ENCODE measurements at places on chromosomes 6 and 20. TPM values are rescaled to one million over a fixed set of nuclear protein-coding genes. Genes with fewer than 3 reads are reported as not detected.

The GPR6 gene
- not detected for total RNA-seq

DNA sequence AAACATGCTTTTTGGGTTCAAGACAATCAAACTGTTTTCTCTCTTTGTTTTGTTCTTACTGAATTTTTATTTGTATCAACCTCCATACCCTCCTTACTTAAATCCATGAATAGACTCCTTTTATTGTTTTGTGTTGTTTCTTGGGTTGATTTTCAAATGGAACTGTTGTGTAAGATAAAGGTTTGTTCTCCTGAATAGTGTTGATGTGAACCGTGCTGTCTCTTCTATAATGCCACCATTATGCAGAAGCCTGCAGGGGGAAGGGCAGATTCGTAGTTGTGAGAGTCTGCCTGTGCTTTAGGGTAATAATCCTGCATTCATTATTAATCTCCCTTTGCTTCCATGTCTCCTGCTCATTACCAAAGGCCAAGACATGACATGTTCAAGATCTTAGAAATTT lies 105.9 kb downstream of the CDKAL1 start:
- no peaks in the 10 kb centered on the region for H3K27me3 ChIP-seq
- no peak overlapping the region for H3K27ac ChIP-seq
- no peak for DNase-seq

GRCh38 chr6:15523679-15524630 lies 138.9 kb downstream of the DTNBP1 start:
- no peak for DNase-seq
- no peak overlapping the region for H3K4me3 ChIP-seq
- no peak overlapping the region for H3K27ac ChIP-seq
- H3K4me1 ChIP-seq, result no peaks in the 10 kb centered on the region

DNA sequence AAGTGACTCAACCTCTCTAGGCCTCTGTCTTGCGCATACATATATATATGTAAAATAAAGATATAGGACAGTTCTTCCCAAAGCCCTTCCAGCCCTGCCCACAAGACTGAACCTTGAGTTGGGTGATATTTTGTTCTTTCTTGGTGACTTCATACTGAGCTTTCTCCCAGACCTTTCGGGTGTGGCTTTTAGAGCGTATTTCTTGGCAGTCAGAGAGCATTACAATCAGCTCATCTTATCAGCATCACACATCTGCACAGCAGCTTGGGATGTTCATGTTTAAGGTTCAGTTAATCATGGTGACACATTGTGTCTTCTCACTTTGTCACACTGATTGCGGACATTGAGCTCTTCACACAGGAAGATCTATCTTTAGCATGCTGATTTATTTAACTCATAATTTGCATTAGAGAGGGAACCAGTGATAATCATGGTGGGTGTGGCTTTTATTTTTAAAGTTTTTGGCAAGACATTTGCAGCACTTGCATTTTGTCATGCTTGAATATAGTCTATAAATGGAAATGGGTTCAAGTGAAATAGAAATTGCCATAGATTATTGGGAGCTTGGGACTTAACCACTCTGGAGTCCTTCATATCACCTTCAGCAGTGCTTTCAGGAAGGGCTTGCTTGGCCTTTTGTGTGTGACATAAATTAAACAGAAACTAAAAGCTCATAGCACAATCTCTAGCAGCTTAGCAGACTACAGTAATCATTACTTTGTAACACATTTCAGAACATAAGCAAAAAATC lies 8.3 kb downstream of the KIF3B start:
- H3K36me3 ChIP-seq, result no peaks in the 10 kb centered on the region
- no peak overlapping the region for H3K27ac ChIP-seq
- H3K4me3 ChIP-seq, result no peak overlapping the region
- no peaks in the 10 kb centered on the region for H3K27me3 ChIP-seq
- no peaks in the 10 kb centered on the region for H3K4me1 ChIP-seq

The GRM4 gene
- not detected for total RNA-seq

GRCh38 chr6:106223300-106223930 lies 102.1 kb downstream of the ATG5 start:
- no peaks in the 10 kb centered on the region for H3K36me3 ChIP-seq
- H3K27me3 ChIP-seq, result no peaks in the 10 kb centered on the region
- no peak for DNase-seq
- no peak overlapping the region for H3K4me3 ChIP-seq
- no peak overlapping the region for H3K27ac ChIP-seq
- H3K4me1 ChIP-seq, result no peaks in the 10 kb centered on the region

The IER3 gene
- 51.9 TPM for total RNA-seq

The SEMG1 gene
- total RNA-seq, result not detected

The COL9A3 gene
- 13.8 TPM for total RNA-seq

DNA sequence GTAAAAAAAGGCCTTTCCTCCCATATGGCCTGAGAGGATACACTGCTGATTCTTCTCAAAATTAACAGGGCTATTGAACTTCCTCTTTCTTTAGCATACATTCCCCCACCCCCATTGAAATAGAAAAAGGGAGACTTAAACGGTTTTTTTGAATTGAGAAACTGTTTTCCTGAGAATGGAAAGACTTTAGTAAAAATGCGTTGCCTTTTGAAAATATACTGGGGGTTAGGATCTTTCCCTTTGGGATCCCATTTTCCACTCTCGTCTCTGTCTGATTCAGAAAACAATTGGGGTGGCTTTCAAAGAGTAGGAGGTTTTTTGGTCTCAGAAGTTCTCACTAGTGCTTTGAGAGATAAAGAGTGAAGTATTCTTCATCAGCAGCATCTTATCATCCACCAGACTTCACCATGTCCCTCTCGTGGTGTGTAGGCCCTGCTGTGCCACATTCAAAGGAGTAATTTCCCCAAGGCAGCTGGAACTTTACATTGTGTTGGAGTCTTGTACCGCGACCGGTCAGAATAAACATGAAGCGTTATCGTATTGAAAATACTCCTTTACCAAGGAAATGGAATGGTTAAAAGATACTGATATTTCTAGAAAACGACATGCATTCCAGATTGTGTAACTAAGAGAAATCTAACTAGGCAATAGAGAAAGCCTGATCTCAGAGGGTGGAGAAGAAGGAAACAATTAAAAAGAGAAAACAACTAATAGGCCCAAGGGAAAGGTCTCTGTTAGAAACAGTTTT lies 10.6 kb downstream of the MYB start:
- no peak for DNase-seq
- H3K4me1 ChIP-seq, result no peaks in the 10 kb centered on the region
- H3K4me3 ChIP-seq, result no peak overlapping the region
- no peak overlapping the region for H3K27ac ChIP-seq

The C6orf58 gene
- not detected for total RNA-seq

DNA sequence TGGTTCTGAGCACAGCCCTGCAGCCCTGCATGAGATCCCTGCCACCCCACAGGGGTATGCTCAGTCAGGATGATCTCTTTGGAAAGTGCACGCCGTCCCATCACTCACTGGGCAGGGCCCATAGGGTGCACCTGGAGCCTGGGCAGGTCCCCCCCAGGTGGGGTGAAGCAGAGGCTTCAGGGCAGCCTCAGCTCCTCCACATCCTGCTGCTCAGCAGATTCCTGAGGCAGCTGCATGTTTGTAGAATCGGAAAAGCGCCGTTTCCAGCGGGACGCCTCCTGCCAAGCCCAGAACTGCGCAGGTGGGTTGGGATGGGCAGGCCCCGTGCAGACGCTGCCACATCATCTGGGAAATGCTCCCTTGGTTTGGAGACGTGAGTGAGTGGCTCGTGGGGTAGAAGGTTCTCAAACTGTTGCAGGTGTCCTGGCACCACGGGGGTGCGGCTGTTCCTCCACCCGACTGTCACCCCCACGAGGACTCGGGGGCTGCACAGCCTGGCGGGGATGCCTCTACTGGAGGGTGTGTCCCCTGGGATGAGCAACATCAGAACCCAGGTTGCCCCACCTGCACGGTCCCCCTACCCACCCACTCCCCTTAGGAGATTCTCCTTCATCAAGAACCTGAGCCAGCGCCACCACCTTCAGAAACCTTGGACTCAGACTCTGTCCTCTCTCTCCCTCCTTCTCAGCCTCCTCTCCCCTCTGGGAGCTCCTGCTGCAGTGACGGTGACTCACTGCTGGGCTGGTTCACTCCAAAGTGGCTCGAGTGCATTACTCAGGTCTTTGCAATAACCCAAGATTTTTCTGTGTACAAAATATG lies 334.1 kb downstream of the TAF4 start:
- no peak for DNase-seq
- H3K4me1 ChIP-seq, result no peaks in the 10 kb centered on the region
- no peaks in the 10 kb centered on the region for H3K27me3 ChIP-seq
- no peaks in the 10 kb centered on the region for H3K36me3 ChIP-seq
- no peak overlapping the region for H3K4me3 ChIP-seq

DNA sequence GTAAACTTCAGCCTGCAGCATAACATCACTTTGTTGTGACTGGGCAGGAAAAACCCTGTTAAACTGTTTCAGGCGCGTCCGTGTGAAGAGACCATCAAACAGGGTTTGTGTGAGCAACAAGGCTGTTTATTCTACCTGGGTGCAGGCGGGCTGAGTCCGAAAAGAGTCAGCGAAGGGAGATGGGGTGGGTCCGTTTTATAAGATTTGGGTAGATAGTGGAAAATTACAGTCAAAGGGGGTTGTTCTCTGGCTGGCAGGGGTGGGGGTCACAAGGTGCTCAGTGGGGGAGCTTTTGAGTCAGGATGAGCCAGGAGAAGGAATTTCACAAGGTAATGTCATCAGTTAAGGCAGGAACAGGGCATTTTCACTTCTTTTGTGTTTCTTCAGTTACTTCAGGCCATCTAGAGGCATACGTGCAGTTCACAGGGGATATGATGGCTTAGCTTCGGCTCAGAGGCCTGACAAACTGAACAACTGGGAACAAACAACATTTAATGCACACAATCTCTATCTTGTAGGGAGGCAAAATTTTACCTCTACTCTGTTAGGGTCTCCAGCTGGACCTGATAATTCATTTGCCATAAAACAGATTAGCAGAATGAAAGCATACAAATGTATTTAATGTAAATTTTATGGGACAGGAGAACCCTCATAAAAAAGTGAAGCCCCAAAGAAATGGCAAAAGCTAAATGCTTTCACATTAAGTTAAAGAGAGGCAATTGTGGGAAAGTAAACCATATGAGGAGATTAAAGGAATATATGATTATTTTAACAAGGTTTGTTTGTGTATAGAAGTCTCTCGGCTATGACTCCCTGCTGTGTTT lies 58.3 kb upstream of the HFE start:
- no peak overlapping the region for H3K4me3 ChIP-seq
- H3K27me3 ChIP-seq, result no peaks in the 10 kb centered on the region
- no peaks in the 10 kb centered on the region for H3K36me3 ChIP-seq
- H3K4me1 ChIP-seq, result peaks cover 29% of the 10 kb centered on the region

The SPATA25 gene
- total RNA-seq, result 32.8 TPM

The EPM2A gene
- total RNA-seq, result 7.6 TPM

GRCh38 chr6:11514672-11515071 lies 22.9 kb upstream of the TMEM170B start:
- H3K4me3 ChIP-seq, result no peak overlapping the region
- DNase-seq, result no peak
- H3K36me3 ChIP-seq, result no peaks in the 10 kb centered on the region
- no peaks in the 10 kb centered on the region for H3K4me1 ChIP-seq
- H3K27me3 ChIP-seq, result no peaks in the 10 kb centered on the region
- H3K27ac ChIP-seq, result no peak overlapping the region

- no peak overlapping the region for H3K4me3 ChIP-seq
- no peak overlapping the region for H3K27ac ChIP-seq
- peaks cover 3% of the 10 kb centered on the region for H3K36me3 ChIP-seq
- no peak for DNase-seq
- H3K27me3 ChIP-seq, result no peaks in the 10 kb centered on the region
- H3K4me1 ChIP-seq, result peaks cover 5% of the 10 kb centered on the region
Measured at GRCh38 chr6:166952567-166953486, 3.5 kb downstream of the RNASET2 start.

GRCh38 chr6:39061588-39061987 lies 13.0 kb downstream of the GLP1R start:
- H3K4me1 ChIP-seq, result no peaks in the 10 kb centered on the region
- H3K27me3 ChIP-seq, result no peaks in the 10 kb centered on the region

DNA sequence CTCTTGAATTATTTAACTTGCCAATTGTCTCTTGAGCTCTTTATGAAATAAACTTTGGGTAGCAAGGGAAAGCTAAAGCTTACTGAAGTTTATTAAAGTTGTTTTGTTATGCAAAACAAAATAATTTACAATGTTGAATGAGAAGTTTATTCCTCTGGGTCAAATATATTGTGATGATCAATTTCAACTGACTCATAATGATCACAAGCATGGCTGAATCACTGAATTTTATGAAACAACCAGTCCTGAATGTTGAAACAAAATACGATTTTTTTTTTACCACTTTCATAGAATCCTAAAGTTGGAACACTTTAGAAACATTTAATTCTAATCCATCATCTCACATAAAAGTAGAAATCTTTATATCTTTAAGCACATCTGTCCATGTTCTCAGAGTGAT lies 110.3 kb downstream of the RWDD2A start:
- no peak for DNase-seq
- no peaks in the 10 kb centered on the region for H3K4me1 ChIP-seq
- no peak overlapping the region for H3K4me3 ChIP-seq
- H3K27ac ChIP-seq, result no peak overlapping the region
- no peaks in the 10 kb centered on the region for H3K27me3 ChIP-seq
- no peaks in the 10 kb centered on the region for H3K36me3 ChIP-seq

All from ascending aorta (tissue), 2 donors.